ENCODE measurements at places on chromosomes 3 and 15. TPM values are rescaled to one million over a fixed set of nuclear protein-coding genes. Genes with fewer than 3 reads are reported as not detected.

EIF3J gene
- 33.4 TPM for polyA plus RNA-seq

DNA sequence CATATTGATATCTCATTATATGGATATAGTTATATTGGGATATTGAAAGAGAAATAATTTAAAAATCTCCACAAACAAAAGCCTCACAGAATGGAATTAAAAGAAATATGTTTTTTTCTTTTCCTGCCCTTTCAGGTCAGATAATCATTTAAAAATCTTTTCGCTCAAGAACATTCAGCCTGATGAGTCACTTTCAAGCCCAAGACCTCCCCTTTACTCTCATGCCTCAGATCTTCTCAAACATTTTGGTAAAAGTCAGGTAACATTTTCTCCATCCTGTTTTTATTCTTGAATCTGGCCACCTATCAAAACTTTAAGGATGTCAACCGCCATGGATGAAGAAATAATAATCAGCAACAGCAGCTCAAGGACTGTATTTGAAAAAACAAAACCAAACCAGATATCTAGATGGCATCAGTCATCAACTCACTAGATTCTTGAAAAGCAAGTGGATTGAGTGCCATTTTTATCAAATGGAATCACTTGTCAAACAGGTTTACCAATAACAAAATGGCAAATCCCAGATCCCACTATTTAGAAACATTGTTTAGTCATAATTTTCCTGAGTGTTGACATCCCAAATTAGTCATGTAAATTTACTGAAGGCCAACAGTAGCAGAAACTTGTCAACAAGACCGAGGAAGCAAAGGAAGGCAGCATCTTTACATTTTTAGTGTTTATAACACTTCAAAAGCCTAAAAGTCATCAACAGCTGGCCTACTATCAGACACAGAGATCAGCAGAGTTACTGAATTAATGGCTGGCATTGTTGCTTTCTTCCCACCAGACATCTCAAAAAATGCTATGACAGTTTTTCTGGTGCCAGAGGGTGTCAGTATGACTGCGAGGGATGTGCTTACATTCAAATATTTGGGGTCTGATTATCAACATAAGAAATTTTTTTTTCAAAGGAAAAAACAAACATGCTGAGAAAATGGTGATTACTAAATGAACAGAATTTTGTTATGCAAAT lies 444.7 kb downstream of the MAGI1 start:
- H3K36me3 ChIP-seq, result no peaks in the 10 kb centered on the region
- peaks cover 8% of the 10 kb centered on the region for H3K4me1 ChIP-seq
- H3K27ac ChIP-seq, result no peak overlapping the region
- H3K27me3 ChIP-seq, result no peaks in the 10 kb centered on the region
- H3K4me3 ChIP-seq, result no peak overlapping the region

DNA sequence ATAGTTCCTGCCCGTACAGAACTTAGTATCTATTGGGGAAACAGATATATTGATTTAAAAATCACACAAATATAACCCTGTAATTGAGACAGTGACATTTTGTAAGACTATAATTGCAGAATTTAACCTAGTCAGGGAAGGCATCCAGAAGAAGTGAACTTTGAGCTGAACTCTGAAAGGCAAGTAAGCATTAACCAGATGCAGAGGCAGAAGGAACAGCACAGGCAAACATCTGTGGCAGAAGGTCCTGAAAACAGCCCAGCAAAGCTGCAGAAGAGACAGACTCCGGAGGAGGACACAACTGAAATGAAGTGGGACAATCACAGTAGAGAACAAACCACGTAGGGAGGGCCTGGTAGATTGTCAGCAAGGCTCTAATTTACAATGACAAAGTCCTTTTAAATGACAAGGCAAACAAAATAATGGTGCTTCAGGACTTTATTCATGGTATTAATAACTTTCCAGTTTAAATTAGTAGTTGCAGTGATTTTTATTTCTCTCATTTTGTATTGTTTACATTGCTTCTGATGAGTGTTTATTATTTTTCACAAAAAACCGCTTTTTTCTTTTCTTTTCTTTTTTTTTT lies 14.5 kb downstream of the BCL2A1 start:
- H3K27me3 ChIP-seq, result no peaks in the 10 kb centered on the region
- no peak overlapping the region for H3K27ac ChIP-seq
- no peak for DNase-seq
- H3K4me3 ChIP-seq, result no peak overlapping the region
- no peaks in the 10 kb centered on the region for H3K36me3 ChIP-seq
- no peaks in the 10 kb centered on the region for H3K4me1 ChIP-seq

DNA sequence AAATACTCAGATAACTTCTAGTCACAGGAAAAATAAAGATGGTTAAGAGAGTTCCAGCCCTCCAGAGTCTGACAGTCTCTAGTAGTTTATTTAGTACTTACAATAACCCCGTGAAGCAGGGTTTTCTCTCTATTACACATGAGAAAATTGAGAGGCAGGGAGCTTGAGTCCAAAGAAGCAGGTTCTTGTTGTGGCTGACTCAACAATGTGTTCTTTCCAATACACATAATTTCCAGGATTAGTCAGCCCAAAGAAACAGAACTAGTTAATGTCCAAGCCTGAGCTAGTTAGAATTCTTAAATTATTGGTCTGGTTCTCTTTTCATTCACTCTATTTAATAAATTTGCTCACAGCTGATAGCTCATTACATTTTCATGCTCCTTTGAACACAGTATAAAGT lies 49.9 kb downstream of the ALDH1A2 start:
- H3K4me1 ChIP-seq, result no peaks in the 10 kb centered on the region
- DNase-seq, result no peak
- no peak overlapping the region for H3K27ac ChIP-seq
- H3K4me3 ChIP-seq, result no peak overlapping the region
- H3K36me3 ChIP-seq, result no peaks in the 10 kb centered on the region
- H3K27me3 ChIP-seq, result no peaks in the 10 kb centered on the region

DNA sequence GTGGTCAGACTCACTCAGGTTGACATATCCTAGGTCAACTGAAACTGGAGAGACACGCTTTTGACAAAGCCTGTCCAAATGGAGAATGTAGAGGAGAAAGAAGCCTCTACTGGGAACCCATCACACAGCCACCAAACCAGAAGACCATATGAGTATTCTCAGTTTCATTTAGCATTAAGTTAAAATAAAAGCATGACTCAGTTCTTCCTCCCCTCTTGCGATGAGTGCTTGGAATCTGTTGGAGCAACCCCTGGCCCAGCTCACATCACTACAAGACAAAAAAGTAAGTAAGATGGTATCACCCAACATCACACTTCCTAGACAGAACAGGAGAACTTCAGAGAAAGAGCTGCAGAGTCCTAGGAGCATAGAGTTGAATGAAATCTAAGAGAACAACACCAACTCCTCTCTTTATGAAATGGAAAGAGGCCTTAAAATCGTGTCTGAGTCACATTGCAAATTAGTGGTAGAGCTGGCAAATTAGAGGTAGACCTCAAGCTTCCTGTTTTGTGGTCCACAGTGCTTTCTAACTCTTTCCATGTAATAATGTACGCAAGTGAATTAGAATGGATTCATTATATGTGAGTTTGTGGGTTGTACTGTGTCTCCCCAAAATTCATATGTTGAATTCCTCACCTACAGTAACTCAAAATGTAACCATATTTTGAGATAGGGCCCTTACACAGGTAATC lies 51.2 kb downstream of the FGF12 start:
- DNase-seq, result no peak
- no peak overlapping the region for H3K4me3 ChIP-seq

DNA sequence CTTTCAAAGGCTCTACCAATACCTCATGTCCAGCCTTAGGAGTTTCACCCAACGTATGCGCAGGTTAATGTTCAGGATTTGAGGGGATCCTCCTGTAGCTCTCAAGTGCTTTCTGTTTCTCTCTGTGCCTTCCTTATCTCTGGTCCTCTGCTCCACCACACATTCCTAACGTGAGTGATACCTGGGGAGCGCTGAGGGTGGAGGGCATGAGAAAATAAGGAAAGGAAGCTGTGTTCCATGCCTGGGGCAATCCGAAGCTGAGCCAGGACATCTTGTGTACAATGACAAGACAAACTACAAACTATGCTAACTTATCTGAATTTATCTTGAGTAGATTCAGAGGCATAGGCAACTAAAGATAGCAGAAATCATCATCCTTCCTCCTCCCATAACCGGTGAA lies 136.4 kb downstream of the SST start:
- no peaks in the 10 kb centered on the region for H3K36me3 ChIP-seq
- H3K4me1 ChIP-seq, result no peaks in the 10 kb centered on the region
- DNase-seq, result no peak
- H3K4me3 ChIP-seq, result no peak overlapping the region

HCN4 gene
- 9.1 TPM for polyA plus RNA-seq

GOLGA8H gene
- 8.6 TPM for polyA plus RNA-seq

DNA sequence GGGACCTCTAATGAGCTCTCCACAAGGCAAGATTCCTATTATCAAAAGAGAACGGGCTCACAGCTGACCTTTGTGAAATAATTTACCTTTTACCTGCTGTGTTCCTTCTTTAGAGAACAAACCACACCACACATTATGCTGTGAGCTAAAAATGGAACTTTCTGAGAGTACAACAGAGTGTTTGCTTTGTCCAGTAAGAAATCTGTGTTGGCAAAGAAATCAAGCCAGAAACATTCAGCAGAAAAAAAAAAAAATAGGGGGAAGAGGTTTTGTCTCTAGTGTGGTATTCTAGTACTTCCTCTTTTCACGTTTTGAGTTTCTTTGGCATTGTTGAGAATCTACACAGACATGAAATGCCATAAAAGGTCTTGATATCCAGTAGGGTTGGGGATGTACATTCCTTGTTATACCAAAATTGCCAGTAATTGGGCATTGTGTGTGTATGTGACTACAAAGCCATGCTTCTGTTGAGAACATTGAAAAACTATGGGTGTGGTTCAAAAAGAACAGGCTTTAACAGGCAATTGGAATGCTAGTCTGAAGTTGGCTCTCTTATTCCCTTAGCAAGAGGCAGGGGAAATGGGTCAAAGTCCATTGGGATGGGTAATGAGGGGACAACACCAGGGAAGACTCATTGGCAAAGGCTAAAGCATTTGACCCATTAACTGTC lies 273.5 kb downstream of the NEK10 start:
- no peak for DNase-seq
- no peak overlapping the region for H3K27ac ChIP-seq
- no peaks in the 10 kb centered on the region for H3K36me3 ChIP-seq
- no peak overlapping the region for H3K4me3 ChIP-seq
- H3K4me1 ChIP-seq, result no peaks in the 10 kb centered on the region
- no peaks in the 10 kb centered on the region for H3K27me3 ChIP-seq

DNA sequence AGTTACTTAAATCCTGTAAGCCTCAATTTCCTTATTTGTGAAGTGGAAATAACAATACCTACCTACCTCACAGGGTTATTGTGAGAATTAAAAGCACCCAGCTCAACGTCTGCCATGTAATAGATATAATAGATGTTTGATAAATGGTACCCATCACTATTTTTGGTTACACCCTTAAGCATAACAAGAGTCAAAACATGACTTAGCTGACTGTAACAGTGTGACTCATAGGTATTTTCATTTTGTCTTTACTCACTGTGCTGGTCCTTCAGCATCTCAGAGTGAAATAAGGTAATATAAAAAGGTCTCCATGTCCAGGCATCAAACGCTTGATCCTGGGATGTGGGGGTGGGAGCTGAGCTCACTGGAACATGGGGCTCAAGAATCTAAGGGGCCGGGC lies 3.1 kb downstream of the CPLX3 start:
- no peaks in the 10 kb centered on the region for H3K36me3 ChIP-seq
- H3K27ac ChIP-seq, result no peak overlapping the region
- no peak overlapping the region for H3K4me3 ChIP-seq
- no peaks in the 10 kb centered on the region for H3K27me3 ChIP-seq

DNA sequence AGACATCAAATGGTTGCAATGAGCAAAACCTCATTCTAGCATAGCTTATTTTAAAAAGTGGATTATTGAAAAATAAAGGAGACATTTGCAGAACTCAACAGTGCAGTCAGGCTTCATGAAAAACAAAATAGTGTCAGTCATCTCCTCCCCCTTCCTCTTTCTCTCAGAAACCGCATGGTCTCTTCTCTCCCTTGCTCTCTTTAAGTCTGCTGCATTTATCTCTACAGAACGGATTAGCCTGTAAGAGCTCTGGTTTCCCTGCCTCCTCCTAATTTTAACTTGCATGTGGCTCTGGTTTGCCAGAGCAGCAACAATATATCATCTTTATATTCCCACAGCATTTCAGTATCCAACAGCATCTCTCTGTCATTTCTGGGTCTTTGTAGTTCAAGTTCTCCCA lies 609.0 kb downstream of the MECOM start:
- DNase-seq, result no peak
- H3K4me3 ChIP-seq, result no peak overlapping the region
- H3K4me1 ChIP-seq, result no peaks in the 10 kb centered on the region
- H3K36me3 ChIP-seq, result no peaks in the 10 kb centered on the region

CASR gene
- polyA plus RNA-seq, result 0.30 TPM

GRCh38 chr3:71010726-71011455 lies 572.6 kb downstream of the FOXP1 start:
- DNase-seq, result no peak
- no peaks in the 10 kb centered on the region for H3K27me3 ChIP-seq
- H3K4me3 ChIP-seq, result no peak overlapping the region
- no peak overlapping the region for H3K27ac ChIP-seq

DNA sequence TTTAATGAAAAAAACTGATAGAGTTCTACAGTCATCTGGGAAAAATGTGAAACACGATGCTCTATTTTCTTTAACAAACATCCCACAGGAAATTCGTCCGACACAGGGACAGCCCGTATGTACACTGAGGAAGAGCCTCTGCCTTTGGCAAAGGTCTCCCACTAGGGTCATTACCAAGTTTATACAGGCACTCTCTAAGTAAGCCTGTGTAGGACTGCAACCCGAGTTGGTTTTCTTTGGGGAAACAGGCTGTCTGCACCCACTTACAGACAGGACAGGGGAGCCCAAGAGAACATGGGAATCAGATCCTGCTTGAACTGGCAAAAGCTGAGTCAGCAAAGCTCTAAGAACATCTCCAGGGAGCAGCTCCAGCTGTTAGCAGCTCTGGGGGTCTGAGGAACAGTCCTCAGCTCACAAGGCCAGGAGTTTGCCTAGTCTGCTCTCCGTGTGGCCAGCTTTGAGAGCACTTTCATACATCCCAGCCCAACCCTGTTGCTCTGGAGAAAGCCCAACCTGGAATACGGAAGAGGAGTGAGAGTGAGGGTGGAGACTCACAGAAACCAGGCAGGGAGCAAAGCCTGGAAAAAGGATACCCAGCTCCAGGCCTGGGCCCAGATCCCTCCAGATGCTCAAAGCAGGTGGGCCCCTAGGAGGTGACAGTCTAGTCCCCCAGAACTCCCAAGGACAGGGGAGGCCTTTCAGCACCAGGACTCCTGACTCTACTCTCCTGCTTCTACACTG lies 1.9 kb downstream of the TBC1D2B start:
- H3K27ac ChIP-seq, result peak overlapping the region; percentile 84
- H3K27me3 ChIP-seq, result no peaks in the 10 kb centered on the region
- H3K4me1 ChIP-seq, result peaks cover 12% of the 10 kb centered on the region
- no peaks in the 10 kb centered on the region for H3K36me3 ChIP-seq

Measured in testis (tissue), 5 donors.